ENCODE measurements at places on chromosomes 2 and 18.

GRCh38 chr2:229273723-229274338 lies 2.7 kb upstream of the PID1 start:
- no peak for DNase-seq

GRCh38 chr18:50405582-50406271 lies 30.9 kb downstream of the SKA1 start:
- no peak for DNase-seq

DNA sequence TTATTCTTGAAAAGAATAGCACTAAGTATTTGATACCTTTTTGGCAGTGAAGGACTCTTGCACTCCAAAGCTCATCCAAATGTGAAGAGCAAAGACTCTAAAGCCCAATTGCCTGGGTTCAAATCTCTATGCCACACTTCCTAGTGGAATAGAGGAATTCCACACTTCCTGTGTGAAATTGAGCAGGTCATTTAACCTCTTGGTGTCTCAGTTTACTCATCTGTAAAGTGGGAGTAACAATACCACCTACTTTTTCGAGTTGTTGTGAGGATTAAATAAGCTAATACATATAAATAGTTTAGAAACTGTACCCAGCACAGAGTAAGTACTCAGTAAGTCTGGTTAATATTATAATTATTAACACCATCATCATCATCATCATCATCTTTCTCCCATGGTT lies 72.6 kb downstream of the AP1S3 start:
- DNase-seq: no peak

- DNase-seq: no peak
Observed at GRCh38 chr2:235044501-235045271, 92.9 kb downstream of the SH3BP4 start.

GRCh38 chr2:230742781-230743180 lies 30.1 kb downstream of the CAB39 start:
- DNase-seq: no peak

DNA sequence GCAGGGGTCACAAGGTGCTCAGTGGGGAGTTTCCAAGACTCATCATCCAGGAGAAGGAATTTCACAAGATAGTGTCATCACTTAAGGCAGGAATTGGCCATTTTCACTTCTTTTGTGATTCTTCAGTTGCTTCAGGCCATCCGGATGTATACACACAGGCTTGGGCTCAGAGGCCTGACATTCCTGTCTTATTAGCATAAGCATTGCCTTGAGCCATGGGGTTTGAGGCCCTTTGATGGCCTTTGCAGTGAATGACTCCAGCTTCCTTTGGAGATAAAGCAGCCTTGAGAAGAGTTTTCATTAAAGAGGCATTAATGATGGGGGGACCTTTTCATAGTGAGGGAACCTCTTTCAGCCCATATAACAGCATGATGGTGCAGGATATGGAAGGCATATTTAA lies 366.0 kb upstream of the CNTNAP5 start:
- DNase-seq: no peak

GRCh38 chr2:70715071-70715985 lies 52.7 kb downstream of the ADD2 start:
- DNase-seq: no peak

DNA sequence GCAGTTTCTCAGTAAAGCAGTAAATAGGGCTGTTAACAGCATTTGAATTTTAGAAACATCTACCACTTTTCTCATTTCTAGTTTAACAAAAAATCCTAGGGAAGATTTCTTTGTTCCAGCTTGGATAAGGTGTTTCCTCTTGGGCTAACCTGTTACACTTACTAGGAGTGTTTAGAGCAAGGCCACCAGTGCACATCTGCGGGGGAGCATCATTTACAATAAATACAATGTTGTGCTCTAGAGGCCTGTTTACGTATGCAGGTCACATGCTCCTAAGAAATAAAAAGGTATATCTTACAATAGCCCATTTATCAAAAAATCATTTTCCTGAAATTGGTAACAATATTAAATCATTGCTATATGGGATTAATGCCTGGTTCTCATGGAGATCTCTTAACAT lies 8.1 kb downstream of the ZNF638 start:
- no peak for DNase-seq

DNA sequence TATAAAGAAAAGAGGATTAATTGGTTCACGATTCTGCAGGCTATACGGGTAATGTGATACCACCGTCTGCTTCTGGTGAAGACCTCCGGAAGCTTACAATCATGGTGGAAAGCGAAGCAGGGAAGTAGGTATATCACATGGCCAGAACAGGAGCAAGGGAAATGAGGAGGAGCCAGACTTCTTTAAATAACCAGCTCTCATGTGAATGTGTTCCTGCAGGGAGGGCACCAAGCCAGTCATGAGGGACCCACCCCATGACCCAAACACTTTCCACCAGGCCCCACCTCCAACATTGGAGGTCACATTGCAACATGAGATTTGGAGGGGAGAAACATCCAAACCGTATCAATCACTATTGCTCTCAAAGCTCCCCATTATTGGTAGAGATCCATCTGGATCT lies 61.8 kb downstream of the EFEMP1 start:
- no peak for DNase-seq

DNA sequence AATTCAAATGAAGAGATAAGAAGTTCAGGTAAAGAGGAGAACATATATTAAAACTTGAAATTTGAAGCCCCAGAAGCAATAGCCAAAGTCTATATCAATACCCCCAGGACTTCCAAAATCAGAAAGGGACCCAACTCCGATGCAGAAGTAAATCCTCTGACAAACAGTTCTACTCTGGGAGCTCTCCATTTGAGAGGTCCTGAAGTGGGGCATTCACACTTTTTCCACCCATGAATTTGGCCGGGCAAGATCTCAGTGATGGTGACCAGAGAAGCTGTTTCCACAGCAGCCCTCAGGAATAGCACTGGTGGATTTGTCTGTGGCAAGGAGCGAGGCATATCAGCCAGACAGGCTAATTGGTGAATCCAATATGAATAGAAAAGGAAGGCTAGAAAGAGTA lies 313.6 kb upstream of the MC4R start:
- DNase-seq: no peak

DNA sequence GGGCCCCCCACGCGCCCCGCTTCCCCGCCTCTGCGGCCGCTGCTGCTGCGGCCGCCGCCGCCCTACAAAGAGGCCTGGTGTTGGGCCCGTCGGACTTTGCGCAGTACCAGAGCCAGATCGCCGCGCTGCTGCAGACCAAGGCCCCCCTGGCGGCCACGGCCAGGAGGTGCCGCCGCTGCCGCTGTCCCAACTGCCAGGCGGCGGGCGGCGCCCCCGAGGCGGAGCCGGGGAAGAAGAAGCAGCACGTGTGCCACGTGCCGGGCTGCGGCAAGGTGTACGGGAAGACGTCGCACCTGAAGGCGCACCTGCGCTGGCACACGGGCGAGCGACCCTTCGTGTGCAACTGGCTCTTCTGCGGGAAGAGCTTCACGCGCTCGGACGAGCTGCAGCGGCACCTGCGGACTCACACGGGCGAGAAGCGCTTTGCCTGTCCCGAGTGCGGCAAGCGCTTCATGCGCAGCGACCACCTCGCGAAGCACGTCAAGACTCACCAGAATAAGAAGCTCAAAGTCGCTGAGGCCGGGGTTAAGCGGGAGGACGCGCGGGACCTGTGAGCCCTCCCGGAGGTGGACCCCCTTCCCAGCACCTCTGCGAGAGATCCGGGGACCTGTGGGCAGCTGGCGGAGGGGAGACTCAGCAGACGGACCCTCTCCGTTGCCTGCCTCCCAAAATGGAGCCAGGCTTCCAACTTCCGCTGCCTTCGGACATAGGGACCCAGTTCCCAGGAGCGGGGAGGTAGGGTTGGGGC lies 1.9 kb downstream of the SP5 start:
- DNase-seq: no peak

DNA sequence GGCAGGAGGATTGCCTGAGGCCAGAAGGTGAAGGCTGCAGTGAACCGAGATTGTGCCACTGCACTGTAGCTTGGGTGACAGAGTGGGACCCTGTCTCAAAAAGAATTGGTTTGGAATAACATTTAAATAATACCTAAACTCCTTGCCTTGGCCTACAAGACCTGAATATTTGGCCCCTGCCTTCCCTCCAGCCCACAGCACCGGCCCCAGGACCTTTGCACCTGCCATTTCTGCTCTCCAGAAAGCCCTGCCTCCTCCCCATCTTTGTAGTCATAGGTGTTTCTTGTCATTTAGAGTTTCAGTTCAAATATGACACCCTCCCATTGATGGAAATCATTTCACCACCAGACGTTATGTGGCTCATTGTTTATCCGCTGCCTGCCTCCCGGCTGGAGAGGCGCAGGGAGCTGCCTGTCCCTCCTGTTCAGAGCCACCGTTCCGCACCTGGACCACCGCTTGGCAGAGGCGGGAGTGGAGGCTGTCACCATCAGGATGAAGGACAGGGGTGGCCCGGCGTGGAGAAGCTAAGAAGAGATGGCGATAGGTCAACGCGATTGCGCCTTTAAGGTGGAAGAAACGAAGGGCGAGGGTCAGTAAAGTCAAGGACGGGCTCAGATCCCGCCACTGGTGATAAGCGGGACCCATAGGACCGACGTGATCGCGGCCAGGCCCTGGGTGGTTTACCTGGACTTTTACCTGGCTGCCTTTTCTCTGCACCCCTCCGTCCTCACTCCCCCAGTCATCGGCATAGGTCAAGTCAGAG lies 638 bp upstream of the LPIN1 start:
- no peak for DNase-seq

GRCh38 chr18:9796935-9797549 lies 88.7 kb upstream of the TXNDC2 start:
- DNase-seq: no peak

GRCh38 chr2:57906152-57906732 lies 140.4 kb upstream of the VRK2 start:
- no peak for DNase-seq

DNA sequence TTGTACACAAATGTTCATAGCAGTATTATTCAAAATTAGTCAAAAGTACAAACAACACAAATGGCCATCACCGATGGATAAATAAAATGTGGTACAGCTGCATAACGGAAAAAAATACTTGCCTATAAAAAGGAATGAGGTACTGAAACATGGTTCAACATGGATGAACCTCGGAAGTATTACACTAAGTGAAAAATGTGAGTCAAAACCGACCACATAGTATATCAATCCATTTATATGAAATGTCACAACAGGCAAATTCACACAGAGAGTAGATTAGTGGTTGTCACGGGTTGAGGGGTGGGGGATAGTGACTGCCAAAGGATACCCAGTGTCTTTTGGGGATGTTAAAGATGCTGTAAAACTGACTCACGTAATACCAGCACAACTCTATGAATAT lies 3.5 kb downstream of the SS18 start:
- no peak for DNase-seq

GRCh38 chr2:138329591-138329990 lies 172.0 kb upstream of the SPOPL start:
- no peak for DNase-seq

DNA sequence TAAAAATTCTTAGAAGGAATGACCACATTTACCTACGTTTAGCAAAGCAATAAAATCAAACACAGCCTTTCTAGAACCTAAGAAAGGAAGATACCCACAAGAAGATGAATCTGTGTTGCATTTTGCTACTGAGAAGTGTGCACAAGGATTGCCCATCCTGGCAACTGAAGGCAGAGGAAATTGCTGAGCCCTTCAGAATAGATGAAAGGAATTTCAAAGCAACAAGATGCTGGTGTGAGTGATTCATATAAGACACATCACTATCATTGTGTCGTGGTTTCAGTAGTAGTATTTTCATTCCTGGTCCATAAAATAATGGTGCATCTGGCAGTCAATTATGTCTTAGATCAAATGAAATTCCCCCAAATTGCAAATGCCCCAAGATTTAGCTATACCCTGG lies 48.4 kb upstream of the ANKRD44 start:
- no peak for DNase-seq

DNA sequence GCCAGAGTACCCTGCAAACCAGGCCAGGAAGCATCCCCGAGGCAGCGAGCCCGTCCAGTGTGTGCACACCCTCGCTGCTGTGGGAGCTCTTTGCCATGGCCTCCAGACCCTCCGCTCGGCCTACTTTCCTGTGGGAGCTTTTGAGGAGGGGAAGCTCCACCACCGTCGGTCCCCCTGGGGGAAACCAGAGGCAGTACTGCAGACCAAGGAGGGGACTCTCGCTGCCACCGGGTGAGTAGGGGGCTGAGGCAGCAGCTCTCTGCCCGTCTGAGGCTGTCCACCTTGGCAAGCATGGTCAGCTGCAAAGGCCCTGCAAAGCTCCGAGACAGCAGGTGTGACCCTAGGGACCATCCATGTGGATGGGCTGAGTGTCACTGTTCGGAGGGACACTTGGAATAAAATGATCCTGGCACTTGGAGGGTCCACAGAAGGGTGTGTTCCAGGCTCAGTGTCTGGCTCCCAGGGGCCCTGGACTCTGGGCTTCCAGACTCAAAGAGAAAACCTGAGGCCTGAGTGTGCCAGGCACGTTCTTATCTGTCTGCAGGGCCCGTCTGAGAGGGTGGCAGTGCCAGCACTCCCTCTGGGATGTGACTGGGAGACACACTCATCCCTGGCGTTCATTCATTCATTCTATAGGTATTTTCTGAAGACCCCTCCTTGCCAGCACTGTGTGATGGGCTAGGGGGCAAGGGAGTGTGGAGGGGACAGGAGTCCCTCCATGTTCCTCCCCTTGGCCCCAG lies 282.8 kb upstream of the HS6ST1 start:
- no peak for DNase-seq

DNA sequence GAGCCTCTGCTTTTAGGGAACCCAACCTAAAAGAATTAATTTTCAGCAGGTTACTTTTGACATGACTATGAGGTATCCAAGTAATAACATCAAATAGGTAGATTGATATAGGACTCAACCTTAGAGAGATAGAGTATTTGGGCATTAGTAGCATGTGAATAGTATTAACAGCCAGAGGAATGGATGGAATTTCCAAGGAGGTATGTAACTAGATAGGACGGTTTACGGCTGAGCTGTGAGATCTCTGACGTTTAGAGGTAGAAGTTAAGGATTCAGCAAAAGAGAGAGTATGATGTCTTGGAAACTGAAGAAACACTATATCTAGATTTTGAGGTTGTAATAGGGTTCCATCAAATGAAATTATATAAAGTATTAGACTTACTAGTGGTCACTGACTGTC lies 70.3 kb downstream of the HNMT start:
- DNase-seq: no peak

DNA sequence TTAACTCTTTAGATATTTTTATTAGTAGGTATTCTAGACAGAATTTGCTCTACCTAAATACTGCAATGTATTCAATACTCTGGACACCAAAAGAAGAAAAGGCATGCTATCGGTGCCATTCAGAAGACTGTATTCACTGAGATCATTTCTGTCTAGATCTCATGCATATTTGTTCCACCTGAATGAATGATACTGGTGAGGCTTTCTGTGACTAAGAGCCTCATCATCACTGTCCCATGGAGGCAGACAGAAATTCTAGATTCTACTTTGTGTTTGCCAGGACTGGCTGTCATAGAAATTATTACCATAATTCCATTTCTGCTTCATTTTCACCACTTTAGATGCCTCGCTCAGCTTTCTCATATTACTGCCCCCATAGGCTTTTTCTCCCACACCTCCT lies 340.7 kb downstream of the MBD2 start:
- no peak for DNase-seq

GRCh38 chr2:123895651-123896050 lies 129.4 kb upstream of the CNTNAP5 start:
- DNase-seq: no peak

All from stimulated activated CD4-positive, alpha-beta T cell treated with anti-CD3 and anti-CD28 coated beads, Interleukin-15, amount 100 ng/mL, for 1 hour (primary cell).